CD4-positive, alpha-beta memory T cell (primary cell): ENCODE measurements at places on chromosomes 3 and 15. TPM values are rescaled to one million over a fixed set of nuclear protein-coding genes. Genes with fewer than 3 reads are reported as not detected.

MESP2 gene
- not detected for total RNA-seq

LTK gene
- 3.7 TPM for total RNA-seq

POTEB2 gene
- not detected for total RNA-seq

GPR156 gene
- total RNA-seq: not detected

SLC24A5 gene
- total RNA-seq: not detected

RHOV gene
- not detected for total RNA-seq

PRRT3 gene
- 8.2 TPM for total RNA-seq

CCR8 gene
- total RNA-seq: 5.3 TPM

ATP13A5 gene
- not detected for total RNA-seq

NUTM1 gene
- total RNA-seq: not detected

SLC51B gene
- total RNA-seq: not detected

DNA sequence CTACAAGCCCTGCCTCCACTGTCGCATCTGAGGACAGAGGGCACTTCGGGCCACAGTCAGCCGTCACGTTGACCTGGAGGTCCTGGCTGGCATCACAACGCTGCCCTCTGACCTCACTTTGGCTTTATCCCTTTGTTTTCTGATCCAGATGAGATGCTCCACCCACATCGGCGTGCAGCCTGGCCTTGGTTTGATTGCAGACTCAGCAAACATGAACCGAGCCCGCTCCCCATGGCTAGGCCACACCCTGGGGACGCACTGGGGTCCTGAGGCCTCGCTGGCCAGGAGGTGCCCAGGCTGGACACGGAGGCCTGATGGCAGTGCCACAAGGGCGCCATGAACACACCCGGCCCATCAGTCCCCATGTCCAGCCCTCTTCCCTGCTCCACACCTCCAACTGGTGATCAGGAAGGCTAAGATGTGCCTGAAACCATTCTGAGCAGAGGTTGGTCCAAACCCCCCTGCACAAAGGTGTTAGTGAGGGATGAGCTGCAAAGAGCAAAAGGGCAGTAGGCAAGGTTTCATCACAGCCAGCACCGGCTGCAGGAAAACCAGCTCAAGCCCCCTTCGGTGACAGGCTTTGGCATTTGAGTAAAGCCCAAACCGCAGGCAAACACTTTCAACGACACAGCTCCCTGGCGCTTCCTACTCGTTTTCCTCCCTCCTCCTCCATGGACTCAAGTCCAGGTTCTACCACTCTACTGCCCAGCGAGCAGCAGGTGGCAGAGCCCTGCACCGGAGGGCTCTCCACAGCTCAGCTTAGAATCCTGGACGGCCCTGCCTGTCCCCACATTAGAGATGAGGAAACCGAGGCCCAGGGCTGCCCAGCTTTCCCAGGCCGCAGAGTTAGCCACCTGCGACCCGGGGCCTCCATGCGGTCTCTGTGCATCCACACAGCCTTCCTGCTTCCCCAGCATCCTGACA lies 165.8 kb downstream of the NUP210 start:
- DNase-seq: no peak

- DNase-seq: no peak
Measured at GRCh38 chr3:134381831-134382442, 7.7 kb upstream of the AMOTL2 start.

- no peak for DNase-seq
Measured at GRCh38 chr3:64568895-64569517, 118.8 kb downstream of the ADAMTS9 start.

GRCh38 chr15:91224755-91225380 lies 124.8 kb downstream of the SV2B start:
- DNase-seq: no peak

- DNase-seq: no peak
Measured at GRCh38 chr3:127425505-127426443, 137.9 kb upstream of the PRR20G start.

GRCh38 chr3:56484525-56485032 lies 16.3 kb upstream of the ERC2 start:
- DNase-seq: no peak

DNA sequence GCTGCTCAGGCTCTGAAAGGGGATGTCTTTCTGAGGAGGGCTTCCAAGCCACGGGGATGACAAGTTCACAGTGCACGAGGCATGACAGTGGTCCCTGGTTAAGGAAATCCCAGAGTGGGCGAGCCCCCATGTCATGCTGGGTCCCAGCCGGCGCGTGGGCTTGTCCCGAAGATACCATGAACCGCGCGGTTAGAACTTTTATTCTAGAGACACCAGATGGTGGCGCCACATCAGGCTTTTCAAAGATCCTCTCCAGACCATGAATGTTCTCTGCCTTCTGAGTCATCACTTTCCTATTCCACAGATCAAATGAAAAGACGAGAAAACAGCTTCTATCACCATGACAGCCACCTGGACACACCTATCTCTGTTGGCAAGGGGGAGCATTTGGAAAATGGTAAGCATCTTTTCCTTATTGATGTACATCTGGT lies 227.8 kb upstream of the LYSMD4 start:
- DNase-seq: no peak

- no peak for DNase-seq
Measured at GRCh38 chr3:192817053-192817452, 89.7 kb upstream of the FGF12 start.

DNA sequence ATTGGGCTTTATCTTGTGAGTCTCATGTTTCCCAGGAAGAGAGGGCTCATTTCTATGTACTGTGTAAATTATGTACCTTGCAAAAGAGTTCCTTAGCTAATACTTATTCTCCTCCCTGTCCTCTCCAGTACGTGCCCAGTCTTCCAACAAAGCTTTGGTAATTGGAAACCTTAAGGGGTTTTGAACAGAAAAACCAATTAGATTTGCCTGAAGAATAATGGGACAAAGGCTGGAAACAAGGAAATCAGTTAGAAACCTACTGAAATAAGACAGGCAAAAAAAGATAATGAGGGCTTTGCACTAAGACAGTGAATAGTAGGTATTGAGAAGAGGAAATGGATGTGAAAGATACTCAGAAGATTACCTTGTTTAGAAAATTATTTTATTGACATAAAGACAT lies 82.5 kb downstream of the SPRED1 start:
- no peak for DNase-seq

GRCh38 chr15:47812470-47812999 lies 95.2 kb downstream of the SEMA6D start:
- no peak for DNase-seq

DNA sequence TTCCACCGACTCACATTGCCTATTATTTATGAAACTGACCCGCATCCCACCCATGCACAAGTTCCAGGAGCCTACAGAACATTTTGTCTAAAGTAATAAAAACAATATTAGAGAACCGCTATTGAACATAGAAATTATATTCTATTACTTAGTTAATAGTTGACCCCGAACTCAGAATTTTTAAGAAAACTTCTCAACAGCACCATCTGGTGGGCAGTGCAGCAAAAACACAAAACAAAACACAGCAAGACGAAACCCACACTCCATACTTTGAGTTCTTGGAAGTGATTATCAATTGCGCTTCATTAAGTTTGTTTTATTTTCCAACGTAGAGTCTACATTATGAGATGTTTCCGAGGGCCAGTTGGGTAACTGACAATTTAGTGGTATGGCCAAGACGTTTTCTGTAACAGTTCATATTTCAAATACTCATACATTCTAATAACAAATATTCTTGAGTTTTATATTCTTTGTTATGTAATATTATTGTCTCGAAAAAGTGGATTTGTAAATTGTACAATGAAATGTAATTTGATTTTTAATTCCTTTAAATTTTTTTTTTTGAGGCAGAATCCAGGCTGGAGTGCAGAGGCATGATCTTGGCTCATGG lies 24.0 kb upstream of the C3orf70 start:
- peak; percentile 4 for DNase-seq

GRCh38 chr3:142947352-142947751 lies 16.1 kb downstream of the PAQR9 start:
- DNase-seq: no peak

DNA sequence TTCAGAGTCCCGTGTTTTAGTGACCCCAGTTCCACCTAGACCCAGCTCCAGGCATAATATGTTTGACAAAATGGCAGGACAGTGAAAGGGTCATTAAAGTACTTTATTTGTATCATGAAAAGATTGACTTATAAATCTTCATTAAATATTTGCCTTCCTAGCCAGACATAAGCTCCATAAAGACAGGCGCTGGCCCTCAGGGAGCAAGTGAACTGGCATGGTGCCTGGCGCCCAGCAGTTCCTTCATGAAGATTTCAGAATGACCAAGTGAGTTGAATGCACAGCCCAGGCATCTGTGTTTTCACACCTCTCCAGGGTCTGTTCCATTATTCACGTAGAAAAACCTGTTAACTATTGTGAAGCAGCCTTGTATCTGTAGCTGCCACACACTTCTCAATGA lies 166.2 kb downstream of the GAP43 start:
- no peak for DNase-seq

- DNase-seq: no peak
Measured at GRCh38 chr15:45021348-45021747, 1.6 kb upstream of the SORD start.

DNA sequence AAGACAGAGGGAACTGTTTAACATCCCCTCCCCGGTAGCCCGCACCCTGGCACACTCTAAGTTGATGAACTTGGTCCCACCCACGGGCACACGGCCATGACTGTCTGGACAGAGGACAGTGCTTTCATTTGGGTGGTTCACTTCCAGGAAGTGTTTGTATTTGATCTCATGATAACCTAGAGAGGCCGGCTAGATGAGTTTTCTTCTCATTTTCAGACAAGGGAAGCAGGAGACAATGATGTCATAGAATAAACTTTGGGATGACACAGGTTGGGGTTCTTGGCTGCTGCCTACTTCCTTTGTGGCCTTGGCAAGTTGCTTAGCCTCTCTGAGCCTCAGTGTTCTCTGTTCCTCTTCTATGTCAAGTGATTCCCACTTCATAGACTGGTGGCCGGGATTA lies 16.1 kb upstream of the LYSMD4 start:
- no peak for DNase-seq

DNA sequence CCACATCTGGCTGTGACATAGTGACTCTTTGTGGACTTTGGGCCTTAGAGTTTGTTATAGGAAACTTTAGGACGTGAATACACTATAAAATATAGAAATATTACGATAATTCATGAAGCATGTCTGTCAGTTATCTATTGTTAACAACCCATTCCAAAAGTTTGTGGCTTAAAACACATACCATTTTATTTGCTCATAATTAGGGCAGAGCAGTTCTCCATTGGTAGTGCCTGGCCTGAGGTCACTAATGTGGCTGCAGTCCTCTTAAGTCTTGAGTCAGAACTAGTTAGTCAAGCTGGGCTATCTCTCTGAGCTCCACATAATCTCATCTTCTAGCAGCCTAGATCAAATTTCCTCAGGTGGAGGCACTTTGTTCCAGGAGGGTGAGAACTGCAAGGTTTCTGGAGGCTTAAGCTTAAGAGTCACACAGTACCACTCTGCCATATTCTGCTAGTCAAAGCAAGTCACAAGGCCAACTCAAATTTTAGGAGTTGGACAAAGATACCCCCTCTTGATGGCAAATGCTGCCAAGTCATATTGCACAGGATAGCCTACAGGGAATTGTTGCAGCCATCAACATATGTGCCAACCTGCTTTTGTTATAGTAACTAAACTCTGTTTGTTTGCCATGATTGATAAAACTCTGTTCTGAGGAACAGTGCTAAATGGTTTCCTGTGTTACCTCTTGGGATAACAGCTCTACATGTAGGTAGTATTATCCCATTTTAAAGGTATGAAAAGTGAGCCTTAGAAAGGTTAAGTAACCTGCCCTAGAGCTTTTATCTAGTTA lies 8.7 kb downstream of the ATXN7 start:
- no peak for DNase-seq

GRCh38 chr3:69051756-69052471 lies at the start of gene TMF1:
Gene TMF1 (minus strand): TSS chr3:69052333. CDS start chr3:69052086, 247 bp downstream.
- peak; percentile 98 for DNase-seq

- no peak for DNase-seq
Measured at GRCh38 chr15:57118013-57118799, 199.8 kb downstream of the TCF12 start.

DNA sequence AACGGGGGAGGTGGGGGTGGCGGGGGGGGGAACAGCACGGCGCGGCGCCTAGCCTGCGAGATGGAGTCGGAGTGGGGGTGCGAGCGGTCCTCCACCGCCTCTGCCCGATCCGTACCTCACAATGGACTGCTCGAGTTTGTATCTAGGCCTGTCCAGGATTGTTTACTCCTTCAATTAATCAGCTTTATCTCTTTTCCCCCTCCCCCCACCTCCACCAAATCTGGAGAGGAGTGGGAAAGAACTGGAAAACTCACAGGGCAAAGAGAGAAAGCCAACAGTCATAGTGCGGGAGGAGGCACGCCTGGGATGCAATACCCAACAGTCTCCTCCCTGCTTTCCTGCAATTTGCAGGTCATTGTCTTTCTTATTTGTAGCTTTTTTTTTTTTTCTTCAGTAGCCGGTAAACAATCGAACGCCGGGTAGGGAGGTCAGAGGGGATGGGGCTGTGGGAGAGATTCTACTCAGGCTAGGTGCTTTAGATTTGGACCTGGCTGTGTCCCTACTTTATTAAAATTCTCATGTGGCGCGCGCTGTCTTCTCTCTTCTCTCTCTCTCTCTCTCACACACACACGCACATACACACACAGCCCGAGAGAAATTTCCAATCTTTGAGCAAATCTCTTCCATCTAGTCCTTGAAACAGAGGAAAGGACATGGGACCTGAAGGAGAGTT lies 6.9 kb upstream of the MEIS2 start:
- no peak for DNase-seq

- DNase-seq: no peak
Measured at GRCh38 chr3:12545473-12545791, at the start of gene MKRN2OS. Gene MKRN2OS (minus strand): TSS chr3:12545499. CDS start chr3:12545464, 35 bp downstream.

GRCh38 chr3:131350506-131350905 lies 31.1 kb upstream of the NUDT16 start:
- DNase-seq: no peak

DNA sequence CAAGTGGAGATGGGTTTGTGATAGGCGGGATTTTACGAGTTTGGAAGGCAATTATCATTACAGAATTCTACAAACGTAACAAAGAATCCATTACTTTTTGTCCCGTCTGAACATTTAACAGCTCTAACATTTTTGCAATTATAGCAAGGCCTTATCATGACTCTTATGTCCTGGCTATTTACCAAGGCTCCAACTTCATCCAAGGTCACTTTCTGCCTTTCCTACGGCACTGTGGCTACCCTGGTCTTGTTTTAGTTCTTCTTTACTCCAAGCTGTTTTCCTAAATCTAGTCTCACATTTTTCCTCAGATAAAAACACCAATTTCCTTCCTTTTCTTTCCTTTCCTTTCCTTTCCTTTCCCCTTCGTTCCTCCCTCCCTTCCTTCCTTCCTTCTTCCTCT lies 33.5 kb upstream of the GRM7 start:
- no peak for DNase-seq

DNA sequence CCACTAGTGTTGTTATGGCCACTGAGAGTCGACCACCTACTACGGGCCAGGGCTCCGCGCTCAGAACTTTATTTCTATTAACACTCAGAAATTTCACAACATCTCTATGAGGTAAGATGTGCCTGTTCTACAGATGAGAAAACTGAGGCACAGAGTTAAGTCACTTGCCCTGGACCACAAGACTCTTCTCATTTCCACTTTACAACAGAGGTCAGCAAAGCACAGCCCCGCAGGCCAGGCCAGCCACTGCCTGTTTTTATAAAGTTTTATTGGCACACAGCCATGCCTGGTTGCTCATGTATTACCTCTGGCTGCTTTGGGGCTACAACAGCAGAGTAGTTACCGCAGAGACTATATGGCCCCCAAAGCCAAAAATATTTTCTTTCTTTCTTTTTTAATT lies 503.6 kb downstream of the SHQ1 start:
- DNase-seq: no peak

GRCh38 chr3:19739504-19739903 lies 194.5 kb downstream of the EFHB start:
- no peak for DNase-seq
